ENCODE measurements at places on chromosomes 12 and 14. TPM values are rescaled to one million over a fixed set of nuclear protein-coding genes. Genes with fewer than 3 reads are reported as not detected.

The CD27 gene
- 0.67 TPM for total RNA-seq

The BATF gene
- total RNA-seq, result 1.2 TPM

The SOAT2 gene
- 9.4 TPM for total RNA-seq

The ANO2 gene
- 0.05 TPM for total RNA-seq

The KLRC4 gene
- 1.3 TPM for total RNA-seq

The EIF2S3B gene
- 0.25 TPM for total RNA-seq

The C1QL4 gene
- total RNA-seq, result not detected

The CTSG gene
- not detected for total RNA-seq

The MYF6 gene
- total RNA-seq, result not detected

The RPS6KL1 gene
- total RNA-seq, result 5.8 TPM

The NTF3 gene
- 0.89 TPM for total RNA-seq

The RNASE3 gene
- not detected for total RNA-seq

The GPR65 gene
- total RNA-seq, result 4.5 TPM

The OTUB2 gene
- 0.28 TPM for total RNA-seq
